ENCODE measurements at places on chromosomes 5 and 9.

DNA sequence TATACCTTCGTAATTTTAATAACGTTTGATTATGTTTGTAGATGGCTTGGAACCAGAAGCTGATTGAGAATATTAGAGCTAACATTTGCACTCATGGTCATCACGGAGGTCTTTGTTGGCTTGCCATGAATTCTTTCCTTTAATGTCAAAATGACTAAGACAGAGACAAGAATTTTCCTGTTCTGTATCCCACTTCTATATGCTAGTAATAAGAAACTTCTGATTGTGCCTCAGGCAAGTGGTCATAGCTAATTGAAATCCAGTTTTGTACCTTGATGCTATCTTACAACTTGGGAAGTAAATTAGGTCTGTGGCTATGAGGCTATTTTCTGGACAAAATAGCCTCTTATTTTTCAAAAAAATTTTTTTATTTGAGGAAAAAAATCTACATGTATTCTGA, 167.6 kb downstream of the RANBP17 start:
- DNase-seq, result no peak

DNA sequence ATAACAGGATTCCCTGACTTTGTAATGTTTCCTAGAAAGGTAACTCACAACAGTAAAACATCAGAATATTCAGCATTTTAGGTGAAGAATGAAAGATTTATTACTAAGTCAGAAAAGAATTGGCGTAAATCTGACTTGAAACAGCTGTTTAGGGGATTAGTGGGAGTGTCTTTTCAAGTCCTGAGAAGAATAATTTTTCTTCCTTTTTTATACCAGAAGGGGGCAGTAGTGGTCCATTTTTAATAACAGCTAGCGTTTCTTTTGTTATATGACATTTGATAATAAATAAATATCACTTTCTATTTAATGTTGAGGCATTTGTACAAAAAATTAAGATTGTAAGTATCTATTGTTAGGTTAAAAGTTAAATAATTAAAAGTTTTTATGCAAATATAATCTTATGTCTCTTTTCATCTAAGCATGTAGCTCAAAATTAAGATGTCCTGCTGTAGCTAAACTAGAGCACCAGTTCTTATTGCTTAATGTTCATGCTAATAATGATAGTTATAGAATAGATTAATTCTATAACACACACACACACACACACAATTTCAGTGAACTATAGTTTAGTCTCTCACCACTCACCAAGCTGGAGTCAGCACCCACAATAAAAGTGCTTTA, 258.7 kb upstream of the ARRDC3 start:
- peak; percentile 24 for DNase-seq

DNA sequence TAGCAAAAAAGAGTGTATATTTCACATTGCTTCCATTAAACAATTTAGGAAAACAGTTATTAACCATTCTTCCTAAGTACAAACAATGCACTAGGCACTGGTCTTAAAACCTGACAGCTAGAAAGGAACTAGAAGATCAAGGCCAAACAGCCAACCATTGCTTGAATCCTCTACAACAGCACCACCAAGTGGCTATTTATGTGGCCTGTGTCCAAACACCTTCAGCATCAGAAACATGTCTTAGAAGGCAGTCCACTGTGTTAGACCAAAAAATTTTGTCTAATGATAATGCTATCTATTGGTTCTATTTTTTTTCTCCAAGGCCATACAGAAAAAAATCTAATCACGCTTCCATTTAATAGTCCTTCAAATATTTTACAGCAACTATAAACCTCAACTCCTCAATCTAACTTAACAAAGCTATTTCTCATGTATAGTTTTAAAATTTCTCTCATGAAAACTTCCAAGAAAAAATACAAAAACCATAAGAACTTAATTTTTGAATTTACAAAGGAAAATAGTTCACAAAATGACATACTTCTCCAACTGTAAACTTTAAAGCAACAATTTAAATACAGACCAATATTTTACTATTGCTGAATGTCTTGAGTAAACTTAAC, 36.1 kb downstream of the CAAP1 start:
- no peak for DNase-seq

DNA sequence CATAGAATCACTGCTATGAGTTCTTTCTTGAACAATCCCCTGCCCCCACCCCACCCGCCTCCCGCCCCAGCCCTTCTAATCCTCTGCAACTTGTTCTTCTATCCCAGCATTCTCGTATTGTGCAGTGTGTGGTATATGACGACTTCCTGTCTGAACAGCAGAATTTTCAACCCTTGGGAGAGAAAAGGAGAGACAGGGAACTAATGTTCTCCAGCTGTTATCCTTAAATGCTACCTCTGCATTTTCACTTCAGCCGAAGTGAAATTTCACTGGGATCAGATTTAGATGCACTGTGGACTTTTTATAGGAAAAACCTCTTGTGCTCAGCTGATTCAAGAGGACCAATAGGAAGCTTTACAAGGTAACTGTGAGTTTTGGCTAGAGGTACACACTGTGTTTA, 2.2 kb downstream of the FBXL7 start:
- DNase-seq, result peak; percentile 58

All from SJSA1 (cell line).